ENCODE measurements at places on chromosomes 1 and 21.
A peak's percentile ranks its signal among the peaks of the same experiment; 100 is the strongest.

GRCh38 chr1:231950331-231951128 lies 323.9 kb downstream of the DISC1 start:
- DNase-seq: peak; percentile 31
- no peak overlapping the region for H3K27ac ChIP-seq
- no peaks in the 10 kb centered on the region for H3K36me3 ChIP-seq
- no peaks in the 10 kb centered on the region for H3K27me3 ChIP-seq
- H3K4me3 ChIP-seq: no peak overlapping the region
- no peaks in the 10 kb centered on the region for H3K4me1 ChIP-seq

DNA sequence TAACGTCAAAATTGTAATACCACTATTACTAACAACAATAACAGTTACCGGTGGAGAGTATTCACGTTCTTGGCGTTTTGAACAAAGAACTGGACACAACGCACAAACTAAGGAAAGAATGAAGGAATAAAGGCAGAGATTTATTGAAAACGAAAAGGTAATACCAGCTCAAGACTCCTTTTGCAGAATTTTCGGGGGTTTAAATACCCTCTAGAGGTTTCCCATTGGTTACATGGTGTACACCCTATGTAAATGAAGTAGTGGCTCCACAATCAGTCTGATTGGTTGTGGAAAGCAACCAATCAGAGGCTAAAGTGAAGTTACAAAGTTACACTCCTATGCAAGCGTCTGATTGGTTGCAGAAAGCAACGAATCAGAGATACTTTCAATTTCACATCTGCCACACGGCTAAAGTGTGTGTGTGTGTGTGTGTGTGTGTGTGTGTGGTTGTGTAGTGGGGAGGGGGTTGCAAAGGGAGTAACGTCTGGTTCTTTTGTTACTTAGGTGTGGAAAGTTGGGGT lies 1.1 kb upstream of the GTF2B start:
- DNase-seq: no peak
- H3K27me3 ChIP-seq: no peaks in the 10 kb centered on the region
- H3K4me1 ChIP-seq: peaks cover 3% of the 10 kb centered on the region
- H3K4me3 ChIP-seq: no peak overlapping the region
- no peaks in the 10 kb centered on the region for H3K36me3 ChIP-seq
- no peak overlapping the region for H3K27ac ChIP-seq

DNA sequence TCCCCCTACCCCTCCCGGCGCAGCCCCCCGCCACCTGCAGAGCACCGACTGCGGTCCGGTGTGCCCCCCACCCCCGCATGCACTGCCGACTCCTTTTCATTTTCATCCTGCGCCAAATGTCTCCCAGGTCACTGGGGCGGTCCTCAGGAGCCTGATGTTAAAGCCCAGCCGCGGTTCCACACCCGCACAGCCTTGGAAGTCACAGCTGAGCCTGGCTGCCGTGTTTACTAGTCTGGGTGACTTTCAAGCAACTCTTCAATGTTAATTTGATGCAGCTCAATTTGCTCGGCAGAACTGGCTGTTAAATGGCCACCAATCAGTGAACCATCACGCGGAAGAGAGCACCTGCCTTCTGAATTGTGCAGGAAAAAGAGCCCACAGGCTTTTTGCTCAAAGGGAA lies 27.2 kb downstream of the THAP3 start:
- H3K4me1 ChIP-seq: no peaks in the 10 kb centered on the region
- peaks cover 8% of the 10 kb centered on the region for H3K36me3 ChIP-seq
- no peak for DNase-seq
- no peak overlapping the region for H3K4me3 ChIP-seq
- no peak overlapping the region for H3K27ac ChIP-seq

DNA sequence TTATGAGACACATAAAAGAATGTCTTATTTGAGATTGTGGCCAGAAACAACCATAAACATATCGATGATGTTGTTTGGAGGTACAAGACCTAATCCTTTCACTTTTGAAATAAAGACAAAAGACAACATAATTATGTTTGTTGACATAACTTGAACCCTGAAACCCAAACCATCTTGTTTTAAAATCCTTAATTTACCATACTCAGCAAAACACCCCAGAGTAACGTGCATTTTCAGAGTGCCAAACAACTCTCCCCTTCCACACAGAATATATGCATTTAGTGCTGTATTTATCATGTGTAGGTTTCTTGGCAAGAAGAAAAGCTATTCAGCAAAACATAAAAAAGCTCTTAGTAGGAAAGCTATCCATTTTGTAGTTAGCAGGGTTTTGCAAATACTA lies 17.5 kb downstream of the SIM2 start:
- no peaks in the 10 kb centered on the region for H3K36me3 ChIP-seq
- H3K27me3 ChIP-seq: peaks cover 62% of the 10 kb centered on the region
- no peak for DNase-seq
- H3K4me3 ChIP-seq: no peak overlapping the region
- H3K27ac ChIP-seq: no peak overlapping the region

DNA sequence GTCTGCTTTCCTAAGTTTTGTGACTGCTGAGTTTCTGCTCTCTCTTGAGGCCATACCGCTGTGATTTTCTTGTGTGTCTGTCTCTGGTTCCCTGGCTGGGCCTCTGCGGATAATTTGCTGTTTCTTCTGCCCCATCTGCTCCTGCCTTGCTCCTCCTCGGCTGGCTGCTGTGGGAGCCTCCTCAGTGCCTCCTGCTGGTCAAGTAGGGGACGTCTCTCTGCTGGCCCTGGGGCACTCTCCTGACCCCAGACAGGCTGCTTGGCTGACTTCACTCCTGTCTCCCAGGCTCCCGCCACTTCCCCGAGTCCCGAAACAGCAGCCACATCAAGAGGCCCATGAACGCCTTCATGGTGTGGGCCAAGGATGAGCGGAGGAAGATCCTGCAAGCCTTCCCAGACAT lies 28.5 kb downstream of the ETNK2 start:
- no peak overlapping the region for H3K27ac ChIP-seq
- no peaks in the 10 kb centered on the region for H3K4me1 ChIP-seq
- H3K27me3 ChIP-seq: no peaks in the 10 kb centered on the region
- no peak overlapping the region for H3K4me3 ChIP-seq
- peaks cover 34% of the 10 kb centered on the region for H3K36me3 ChIP-seq

- H3K4me1 ChIP-seq: peaks cover 3% of the 10 kb centered on the region
- DNase-seq: no peak
- no peaks in the 10 kb centered on the region for H3K36me3 ChIP-seq
- H3K27me3 ChIP-seq: no peaks in the 10 kb centered on the region
- H3K4me3 ChIP-seq: no peak overlapping the region
- no peak overlapping the region for H3K27ac ChIP-seq
These were observed 191.8 kb downstream of the TOMM20 start for GRCh38 chr1:234936612-234937389.

DNA sequence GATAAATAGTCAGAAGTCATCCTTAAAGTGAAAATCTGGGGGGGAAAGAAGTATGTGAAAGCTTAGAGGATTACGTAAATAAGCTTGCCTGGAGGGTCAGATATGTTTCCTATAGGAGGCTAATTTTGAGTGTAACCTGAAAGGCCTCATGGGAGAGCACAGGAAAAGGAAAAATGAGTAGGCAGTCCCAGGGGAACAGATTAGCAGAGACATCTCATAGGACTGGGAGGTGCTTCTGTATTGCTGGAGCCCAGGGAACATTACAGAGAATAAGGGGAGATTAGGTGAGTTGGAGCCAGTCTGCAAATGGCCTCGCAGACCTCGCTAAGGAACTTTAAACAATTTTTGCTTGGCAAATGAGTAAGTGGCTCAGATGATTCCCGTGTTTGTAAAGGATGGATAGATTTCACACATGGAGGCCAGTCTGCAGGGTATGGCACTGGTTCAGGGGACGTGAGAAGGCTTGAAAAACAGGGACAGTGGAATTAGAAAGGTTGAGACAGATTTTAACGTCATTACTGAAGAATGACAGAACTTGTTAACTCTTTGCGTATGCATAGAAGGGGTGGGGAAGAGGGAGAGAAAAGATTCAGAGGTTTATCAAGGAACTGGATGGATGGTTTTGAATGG lies 149.1 kb downstream of the GREM2 start:
- no peaks in the 10 kb centered on the region for H3K36me3 ChIP-seq
- DNase-seq: no peak
- H3K27me3 ChIP-seq: no peaks in the 10 kb centered on the region
- no peak overlapping the region for H3K27ac ChIP-seq
- no peak overlapping the region for H3K4me3 ChIP-seq

DNA sequence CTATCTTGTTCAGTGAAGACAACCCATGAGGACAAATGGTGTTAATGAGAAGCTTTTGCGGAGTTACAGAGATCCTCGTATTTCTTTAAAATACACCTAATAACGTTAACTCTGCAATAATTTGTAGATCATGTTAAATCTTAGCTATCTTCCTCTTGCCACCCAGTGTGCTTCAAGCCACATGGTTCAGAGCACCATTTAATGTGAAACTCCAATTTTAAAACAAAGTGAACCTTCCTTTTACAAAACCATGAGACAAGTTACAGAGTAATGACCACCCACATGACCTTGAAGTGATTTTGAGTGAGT lies 1.7 kb upstream of the KCNE2 start:
- H3K27ac ChIP-seq: no peak overlapping the region
- H3K4me1 ChIP-seq: peaks cover 3% of the 10 kb centered on the region
- H3K36me3 ChIP-seq: no peaks in the 10 kb centered on the region
- H3K4me3 ChIP-seq: no peak overlapping the region
- H3K27me3 ChIP-seq: no peaks in the 10 kb centered on the region

GRCh38 chr1:8439015-8439702 lies 121.2 kb downstream of the SLC45A1 start:
- H3K36me3 ChIP-seq: no peaks in the 10 kb centered on the region
- peak; percentile 93 for DNase-seq
- H3K27me3 ChIP-seq: no peaks in the 10 kb centered on the region
- H3K4me3 ChIP-seq: no peak overlapping the region
- peak overlapping the region; percentile 79 for H3K27ac ChIP-seq
- H3K4me1 ChIP-seq: no peaks in the 10 kb centered on the region

- DNase-seq: no peak
- H3K36me3 ChIP-seq: no peaks in the 10 kb centered on the region
- no peaks in the 10 kb centered on the region for H3K4me1 ChIP-seq
- H3K27ac ChIP-seq: no peak overlapping the region
- no peaks in the 10 kb centered on the region for H3K27me3 ChIP-seq
- no peak overlapping the region for H3K4me3 ChIP-seq
These were observed 114.2 kb upstream of the ATP1A1 start for GRCh38 chr1:116258668-116259419.

Measured in lung (tissue), 17 donors.